ENCODE measurements at places on chromosomes 16 and 17. TPM values are rescaled to one million over a fixed set of nuclear protein-coding genes. Genes with fewer than 3 reads are reported as not detected.

DNA sequence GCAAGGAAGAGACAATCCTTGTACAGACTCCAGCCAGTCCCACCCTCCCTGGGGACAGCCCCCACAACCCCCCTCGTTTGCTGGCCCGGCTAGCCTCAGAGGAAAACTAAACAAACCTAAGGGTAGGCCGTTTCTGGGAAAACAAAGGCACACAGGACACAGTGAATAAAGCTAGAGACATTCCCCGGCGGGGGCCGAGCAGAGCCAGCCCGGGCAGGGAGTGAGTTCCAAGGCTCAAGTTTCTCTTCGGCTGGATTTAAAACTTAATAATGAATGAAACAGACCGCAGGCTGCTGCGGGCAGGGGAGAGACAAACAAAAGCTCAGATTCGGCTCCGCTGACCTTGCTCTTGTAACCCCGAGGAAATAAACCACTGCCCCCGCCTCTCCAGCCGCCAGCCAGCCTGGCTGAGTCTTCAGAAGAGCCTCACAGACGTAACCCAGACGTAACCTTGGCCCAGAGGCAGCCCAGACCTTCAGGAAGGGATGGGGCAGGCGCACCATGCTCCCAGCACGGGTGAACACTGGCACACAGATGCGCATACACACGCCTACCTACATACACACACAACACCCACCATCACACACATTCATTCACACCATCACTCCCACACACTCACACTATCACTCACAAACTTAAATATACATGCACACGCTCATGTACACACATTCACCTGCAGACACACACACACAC is 216.0 kb downstream of the ZNF423 start:
- no peak overlapping the region for H3K4me3 ChIP-seq
- DNase-seq: no peak

DNA sequence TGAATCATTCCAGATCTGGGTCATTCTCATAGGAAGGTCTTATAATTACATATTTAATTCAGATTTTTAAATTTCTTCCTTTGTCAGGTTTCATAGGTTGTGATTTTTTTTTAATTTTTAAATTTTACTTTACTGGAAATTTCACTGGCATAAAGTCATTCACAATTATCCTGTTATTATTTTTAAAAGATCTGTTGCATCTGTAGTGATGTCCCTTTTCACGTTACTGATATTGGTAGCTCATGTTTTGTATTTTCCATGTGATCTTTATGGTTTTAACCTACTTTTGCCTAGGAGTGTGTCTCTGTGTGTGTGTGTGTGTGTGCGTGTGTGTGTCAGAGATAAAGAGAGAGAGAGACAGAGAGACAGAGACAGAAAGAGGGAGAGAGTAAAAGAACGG is 216.6 kb upstream of the KCNJ16 start:
- peak overlapping the region; percentile 89 for H3K27ac ChIP-seq
- H3K27me3 ChIP-seq: no peaks in the 10 kb centered on the region
- no peak for DNase-seq
- H3K36me3 ChIP-seq: 0 out of 2 replicates have a peak, but pooled peaks cover 3% of the 10 kb centered on the region

- peak overlapping the region; percentile 95 for H3K27ac ChIP-seq
- peak overlapping the region; percentile 71 for H3K4me3 ChIP-seq
- H3K4me1 ChIP-seq: peaks cover 14% of the 10 kb centered on the region
Measured at GRCh38 chr17:43171586-43172487, 823 bp downstream of the NBR1 start.

- H3K4me1 ChIP-seq: no peaks in the 10 kb centered on the region
- no peak overlapping the region for H3K27ac ChIP-seq
- DNase-seq: no peak
Measured at GRCh38 chr16:9016824-9017223, 53.1 kb upstream of the USP7 start.

GRCh38 chr16:24273508-24274182 is 17.5 kb downstream of the CACNG3 start:
- H3K27me3 ChIP-seq: peaks cover 16% of the 10 kb centered on the region
- DNase-seq: peak; percentile 63
- H3K4me1 ChIP-seq: no peaks in the 10 kb centered on the region
- H3K27ac ChIP-seq: no peak overlapping the region
- no peak overlapping the region for H3K4me3 ChIP-seq

DNA sequence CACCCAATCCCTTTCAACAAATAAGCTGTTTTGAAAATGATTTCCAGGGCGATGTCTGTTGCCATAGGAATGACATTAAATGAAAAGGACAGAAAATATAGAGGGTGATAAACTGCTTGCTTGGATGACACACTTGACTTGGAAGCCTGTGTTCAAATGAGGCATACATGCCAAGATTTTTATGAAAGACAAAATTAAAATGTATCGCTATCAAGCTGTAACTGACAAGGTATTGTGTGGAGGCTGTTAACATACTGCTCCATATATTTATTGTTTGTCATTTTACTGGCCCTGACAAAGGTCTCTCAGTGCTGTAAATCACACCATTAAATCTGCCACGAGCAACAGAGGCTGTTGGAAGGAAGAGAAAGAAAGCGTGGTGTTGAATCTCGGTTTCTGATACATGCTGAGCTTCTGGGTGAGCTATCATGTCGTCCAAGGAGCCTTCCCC is 456.2 kb upstream of the SALL1 start:
- H3K4me1 ChIP-seq: no peaks in the 10 kb centered on the region
- no peak overlapping the region for H3K27ac ChIP-seq
- no peaks in the 10 kb centered on the region for H3K27me3 ChIP-seq
- DNase-seq: no peak
- H3K36me3 ChIP-seq: no peaks in the 10 kb centered on the region
- no peak overlapping the region for H3K4me3 ChIP-seq

DNA sequence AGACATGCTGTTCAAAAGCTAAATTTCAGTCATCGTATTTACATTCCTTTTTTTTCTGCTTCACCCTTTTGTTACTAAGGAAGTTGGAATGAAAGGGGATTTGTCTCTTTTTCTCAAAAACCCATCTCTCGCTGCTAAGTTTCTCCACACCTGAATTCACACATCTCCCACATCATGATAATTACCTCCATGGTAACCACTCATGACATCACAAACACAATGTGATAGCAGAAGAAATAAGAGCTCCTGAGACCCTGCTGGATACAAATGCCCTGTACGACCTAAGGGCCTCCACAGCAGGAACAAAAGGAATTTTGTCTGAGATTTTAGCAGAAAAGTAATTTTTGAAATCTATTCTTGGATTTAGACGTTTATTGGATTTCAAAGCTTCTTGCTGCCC is 82.6 kb upstream of the GNAO1 start:
- no peak overlapping the region for H3K27ac ChIP-seq
- H3K27me3 ChIP-seq: no peaks in the 10 kb centered on the region
- no peaks in the 10 kb centered on the region for H3K4me1 ChIP-seq
- no peak overlapping the region for H3K4me3 ChIP-seq

DNA sequence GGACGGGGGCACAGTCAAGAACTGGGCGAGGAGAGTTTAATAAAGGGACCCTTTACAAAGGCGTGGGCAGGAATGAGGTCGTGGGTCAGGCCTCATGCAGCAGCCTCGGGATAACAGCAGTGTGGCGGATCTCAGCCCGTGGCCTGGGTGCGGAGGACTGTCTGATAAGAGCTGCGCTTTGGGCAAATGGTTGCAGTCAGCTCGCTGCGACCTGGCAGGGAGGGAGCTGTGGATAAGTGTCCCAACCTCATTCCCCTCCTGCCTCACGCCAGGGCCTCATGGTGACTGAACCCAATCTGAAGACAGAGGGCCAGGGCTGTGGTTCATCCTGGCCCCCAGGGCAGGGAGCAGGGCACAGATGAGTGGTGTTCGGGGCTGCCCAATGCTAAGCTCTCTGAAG is 13.6 kb downstream of the SMTNL2 start:
- H3K4me3 ChIP-seq: no peak overlapping the region
- no peak overlapping the region for H3K27ac ChIP-seq
- DNase-seq: no peak
- H3K4me1 ChIP-seq: peaks cover 16% of the 10 kb centered on the region
- H3K36me3 ChIP-seq: no peaks in the 10 kb centered on the region

The GAS2L2 gene
- total RNA-seq: not detected

GRCh38 chr17:45814622-45815606 is 29.8 kb upstream of the SPPL2C start:
- no peaks in the 10 kb centered on the region for H3K4me1 ChIP-seq
- DNase-seq: no peak
- H3K27me3 ChIP-seq: peaks cover 71% of the 10 kb centered on the region
- H3K36me3 ChIP-seq: no peaks in the 10 kb centered on the region

- no peaks in the 10 kb centered on the region for H3K4me1 ChIP-seq
- no peak overlapping the region for H3K27ac ChIP-seq
- H3K27me3 ChIP-seq: peaks cover 49% of the 10 kb centered on the region
- DNase-seq: peak; percentile 2
- H3K36me3 ChIP-seq: no peaks in the 10 kb centered on the region
Measured at GRCh38 chr17:36072431-36073121, 8.5 kb downstream of the CCL18 start.

The TBC1D3H gene
- total RNA-seq: not detected

The SHMT1 gene
- total RNA-seq: 139 TPM

The CD79B gene
- total RNA-seq: not detected

GRCh38 chr16:4194661-4195060 is 47.2 kb downstream of the SRL start:
- no peaks in the 10 kb centered on the region for H3K4me1 ChIP-seq
- H3K36me3 ChIP-seq: no peaks in the 10 kb centered on the region
- no peak overlapping the region for H3K27ac ChIP-seq
- DNase-seq: no peak

The PNPO gene
- total RNA-seq: 44.1 TPM

DNA sequence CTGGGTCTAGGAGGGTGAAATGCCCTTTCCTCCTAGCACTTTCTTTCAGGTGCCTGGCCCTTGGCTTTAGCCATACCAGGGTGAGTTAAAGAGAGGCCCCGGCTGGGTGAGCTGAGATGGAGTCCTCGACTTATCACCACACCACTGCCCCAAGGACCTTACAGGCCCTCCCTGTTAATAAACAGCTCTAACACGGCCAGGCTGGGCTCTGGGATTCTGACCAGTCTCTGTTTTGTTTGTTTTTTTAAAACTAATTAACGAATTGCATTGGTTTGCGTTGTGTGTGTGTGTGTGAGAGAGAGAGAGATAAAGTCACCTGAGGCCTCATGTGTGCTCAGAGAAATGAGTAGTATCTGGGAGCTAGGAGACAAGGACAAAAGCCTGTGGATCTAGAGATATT is 14.3 kb downstream of the MYL4 start:
- no peak overlapping the region for H3K4me3 ChIP-seq
- no peaks in the 10 kb centered on the region for H3K36me3 ChIP-seq
- peaks cover 37% of the 10 kb centered on the region for H3K4me1 ChIP-seq
- DNase-seq: no peak

GRCh38 chr17:19372439-19372838 is 5.9 kb upstream of the MAPK7 start:
- H3K4me3 ChIP-seq: no peak overlapping the region
- H3K36me3 ChIP-seq: no peaks in the 10 kb centered on the region
- H3K27ac ChIP-seq: no peak overlapping the region
- DNase-seq: no peak
- peaks cover 12% of the 10 kb centered on the region for H3K4me1 ChIP-seq

- H3K36me3 ChIP-seq: no peaks in the 10 kb centered on the region
- peaks cover 70% of the 10 kb centered on the region for H3K4me1 ChIP-seq
- peak overlapping the region; percentile 91 for H3K27ac ChIP-seq
- H3K27me3 ChIP-seq: no peaks in the 10 kb centered on the region
Measured at GRCh38 chr16:31130899-31131298, 4.6 kb downstream of the PRSS8 start.

The CSH2 gene
- total RNA-seq: not detected

The TPSG1 gene
- total RNA-seq: not detected

DNA sequence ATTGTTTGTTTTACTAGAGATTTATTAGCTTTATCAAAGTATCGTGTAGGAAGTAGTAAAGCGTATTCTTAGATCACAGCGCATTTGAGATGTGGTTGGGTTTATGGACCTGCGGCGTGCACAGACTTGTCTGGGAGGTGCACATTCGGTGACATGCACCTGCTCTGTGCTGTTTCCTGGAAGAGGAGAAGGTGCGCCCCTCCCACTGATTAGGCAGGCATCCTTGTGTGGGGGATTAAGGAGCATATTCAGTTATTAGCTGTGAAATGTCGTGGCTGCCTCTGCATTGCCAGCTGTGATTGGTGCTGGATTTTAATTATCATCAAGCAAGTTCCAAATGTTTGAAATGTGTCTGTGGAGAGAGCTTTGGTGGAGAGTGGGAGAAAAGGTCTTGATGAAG is 903.8 kb upstream of the RBFOX1 start:
- H3K36me3 ChIP-seq: no peaks in the 10 kb centered on the region
- H3K4me1 ChIP-seq: no peaks in the 10 kb centered on the region
- H3K4me3 ChIP-seq: no peak overlapping the region
- no peak for DNase-seq
- H3K27ac ChIP-seq: no peak overlapping the region
- H3K27me3 ChIP-seq: no peaks in the 10 kb centered on the region

DNA sequence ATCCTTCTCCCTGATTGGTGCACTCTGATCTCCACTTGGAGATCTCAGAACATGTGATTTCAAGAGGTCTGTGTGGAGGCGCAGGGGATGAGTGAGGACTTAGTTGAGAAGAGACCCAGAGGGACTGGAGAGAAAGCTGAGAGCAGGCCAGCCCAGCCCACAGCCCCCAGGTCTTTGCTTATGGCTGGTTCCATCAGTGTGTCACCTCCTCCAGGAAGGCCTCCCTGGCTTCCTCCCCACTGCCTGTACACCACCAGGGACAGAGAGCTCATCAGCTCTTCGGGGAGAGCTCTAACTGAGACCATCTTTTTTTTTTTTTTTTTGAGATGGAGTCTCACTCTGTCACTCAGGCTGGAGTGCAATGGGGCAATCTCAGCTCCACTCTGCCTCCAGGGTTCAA is 3.4 kb downstream of the P2RX1 start:
- H3K27me3 ChIP-seq: no peaks in the 10 kb centered on the region
- H3K4me3 ChIP-seq: no peak overlapping the region
- no peak overlapping the region for H3K27ac ChIP-seq

- H3K36me3 ChIP-seq: no peaks in the 10 kb centered on the region
- H3K27me3 ChIP-seq: no peaks in the 10 kb centered on the region
- H3K4me3 ChIP-seq: no peak overlapping the region
- no peaks in the 10 kb centered on the region for H3K4me1 ChIP-seq
- H3K27ac ChIP-seq: no peak overlapping the region
Measured at GRCh38 chr16:22675745-22676540, 138.0 kb upstream of the HS3ST2 start.

The MYH13 gene
- total RNA-seq: not detected

GRCh38 chr17:21152731-21153130 is 26.0 kb downstream of the DHRS7B start:
- no peak overlapping the region for H3K27ac ChIP-seq
- no peaks in the 10 kb centered on the region for H3K36me3 ChIP-seq
- no peak overlapping the region for H3K4me3 ChIP-seq
- no peak for DNase-seq

DNA sequence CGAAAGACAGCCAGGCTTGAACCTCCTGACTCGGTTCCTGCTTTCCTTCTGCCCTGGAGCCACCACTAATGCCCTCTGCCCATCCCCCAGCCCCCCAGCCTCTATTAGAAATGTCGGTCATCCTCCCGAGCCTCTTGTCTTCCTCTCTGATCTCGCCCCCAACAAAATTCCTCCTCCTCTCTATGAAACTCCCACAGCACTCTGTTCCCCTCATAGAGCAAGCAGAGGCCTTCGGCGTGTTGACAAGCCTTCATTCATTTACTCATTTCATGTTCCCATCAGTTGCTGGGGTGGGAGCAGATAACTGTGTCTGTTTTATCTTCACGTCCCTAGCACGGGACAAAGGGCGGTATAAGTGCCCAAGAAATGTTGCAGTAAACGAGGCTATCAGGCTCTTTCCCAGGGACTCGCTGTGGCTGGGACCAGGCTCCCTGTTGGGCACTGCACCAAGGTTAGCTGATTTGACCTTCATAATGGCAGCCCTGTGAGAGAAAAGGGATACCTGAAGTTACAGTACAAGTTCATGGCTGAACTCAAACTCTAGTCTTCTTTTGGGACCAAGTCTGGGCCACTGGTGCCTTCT is 7.8 kb downstream of the FBXL19 start:
- DNase-seq: no peak
- H3K4me1 ChIP-seq: no peaks in the 10 kb centered on the region
- peaks cover 35% of the 10 kb centered on the region for H3K36me3 ChIP-seq
- no peak overlapping the region for H3K4me3 ChIP-seq
- no peak overlapping the region for H3K27ac ChIP-seq

Measured in PC-9 (cell line).